Activated CD4-positive, CD25-positive, alpha-beta regulatory T cell (primary cell): ENCODE measurements at places on chromosomes 11 and 22.
A peak's percentile ranks its signal among the peaks of the same experiment; 100 is the strongest.

DNA sequence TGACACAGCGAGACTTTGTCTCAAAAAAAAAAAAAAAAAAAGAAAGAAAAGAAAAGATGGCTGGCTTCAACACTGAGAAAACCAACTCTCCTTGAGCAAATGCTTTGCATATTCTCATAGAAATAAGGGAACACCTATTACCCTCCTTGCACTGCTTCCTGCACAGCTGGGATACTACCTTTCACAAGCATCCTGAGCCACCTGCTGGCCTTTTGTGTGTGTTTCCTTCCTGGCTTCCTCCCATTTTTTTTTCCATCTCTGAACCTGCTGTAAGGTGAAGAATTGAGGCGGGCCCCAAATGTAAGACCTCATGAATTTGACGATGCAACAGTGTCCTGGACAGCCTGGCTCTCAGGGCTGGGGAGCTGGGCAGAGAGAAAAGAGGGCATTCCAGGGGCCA is 1.9 kb upstream of the RFPL3 start:
- no peak for DNase-seq

DNA sequence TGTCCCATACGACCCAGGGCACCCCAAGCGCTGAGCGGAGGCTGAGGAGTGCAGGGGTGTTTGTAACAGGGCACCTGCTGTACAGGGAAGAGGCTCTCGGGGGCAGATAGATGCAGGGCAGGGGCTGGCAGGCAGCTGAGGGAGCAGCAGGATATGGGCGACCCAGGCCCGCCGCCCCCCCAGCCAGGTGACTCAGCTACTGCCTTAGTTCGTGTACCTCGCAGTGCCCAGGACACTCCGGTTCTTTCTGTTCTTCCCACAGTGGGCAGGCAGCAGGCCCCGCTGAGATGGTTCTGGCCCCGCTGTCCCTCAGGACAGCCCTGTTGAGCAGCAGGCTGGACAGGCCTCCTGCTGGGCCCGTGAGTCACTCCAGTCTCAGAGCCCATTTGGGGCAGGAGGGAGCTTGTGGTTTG is 16.2 kb downstream of the PHLDA2 start:
- no peak for DNase-seq

DNA sequence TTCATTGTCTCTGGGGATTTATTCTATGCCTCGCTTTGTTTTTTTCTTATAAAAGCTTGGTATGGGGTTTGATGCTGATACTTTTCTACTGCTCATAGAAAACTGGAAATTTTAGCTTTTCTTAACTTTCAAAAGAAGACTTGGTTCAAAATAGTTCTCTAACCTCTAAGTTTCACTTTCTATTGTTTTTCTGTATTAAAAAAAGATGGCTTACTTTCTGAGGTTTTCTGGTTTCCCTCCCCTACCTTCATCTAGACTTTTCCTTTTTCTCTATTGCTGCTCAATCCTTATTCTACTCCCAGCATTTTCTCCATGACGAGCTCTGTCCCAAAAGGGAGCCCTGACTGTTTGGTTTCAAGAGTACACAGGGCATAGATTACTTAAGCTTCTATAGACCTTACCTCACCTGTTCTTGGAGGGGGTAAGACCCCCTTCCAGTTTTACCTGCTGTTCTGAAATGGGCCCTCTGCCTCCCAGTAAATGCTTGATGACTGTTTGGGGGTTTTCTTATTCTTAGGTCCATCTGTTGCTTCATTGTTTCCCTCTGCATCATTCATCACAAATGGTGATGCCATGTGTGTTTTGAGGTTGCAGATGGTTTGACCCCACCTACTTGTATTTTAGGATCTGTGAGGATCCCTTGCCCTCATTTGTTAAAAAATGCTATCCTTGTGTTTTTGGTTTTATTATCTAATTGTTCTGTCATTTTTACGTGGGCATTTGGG is 29.5 kb downstream of the DNHD1 start:
- no peak for DNase-seq

DNA sequence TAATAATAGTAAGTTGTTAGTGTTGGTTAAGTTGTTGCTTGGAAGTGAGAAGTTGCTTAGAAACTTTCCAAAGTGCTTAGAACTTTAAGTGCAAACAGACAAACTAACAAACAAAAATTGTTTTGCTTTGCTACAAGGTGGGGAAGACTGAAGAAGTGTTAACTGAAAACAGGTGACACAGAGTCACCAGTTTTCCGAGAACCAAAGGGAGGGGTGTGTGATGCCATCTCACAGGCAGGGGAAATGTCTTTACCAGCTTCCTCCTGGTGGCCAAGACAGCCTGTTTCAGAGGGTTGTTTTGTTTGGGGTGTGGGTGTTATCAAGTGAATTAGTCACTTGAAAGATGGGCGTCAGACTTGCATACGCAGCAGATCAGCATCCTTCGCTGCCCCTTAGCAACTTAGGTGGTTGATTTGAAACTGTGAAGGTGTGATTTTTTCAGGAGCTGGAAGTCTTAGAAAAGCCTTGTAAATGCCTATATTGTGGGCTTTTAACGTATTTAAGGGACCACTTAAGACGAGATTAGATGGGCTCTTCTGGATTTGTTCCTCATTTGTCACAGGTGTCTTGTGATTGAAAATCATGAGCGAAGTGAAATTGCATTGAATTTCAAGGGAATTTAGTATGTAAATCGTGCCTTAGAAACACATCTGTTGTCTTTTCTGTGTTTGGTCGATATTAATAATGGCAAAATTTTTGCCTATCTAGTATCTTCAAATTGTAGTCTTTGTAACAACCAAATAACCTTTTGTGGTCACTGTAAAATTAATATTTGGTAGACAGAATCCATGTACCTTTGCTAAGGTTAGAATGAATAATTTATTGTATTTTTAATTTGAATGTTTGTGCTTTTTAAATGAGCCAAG is 2.7 kb downstream of the NEAT1 start:
- DNase-seq: peak; percentile 69

- no peak for DNase-seq
These were observed 31.0 kb upstream of the FCHSD2 start for GRCh38 chr11:73172992-73173656.
